Fibroblast of skin of left biceps (primary cell): ENCODE measurements at places on chromosomes 13 and 19.

GRCh38 chr13:83453723-83454122 is 428.6 kb downstream of the SLITRK1 start:
- no peak for DNase-seq

DNA sequence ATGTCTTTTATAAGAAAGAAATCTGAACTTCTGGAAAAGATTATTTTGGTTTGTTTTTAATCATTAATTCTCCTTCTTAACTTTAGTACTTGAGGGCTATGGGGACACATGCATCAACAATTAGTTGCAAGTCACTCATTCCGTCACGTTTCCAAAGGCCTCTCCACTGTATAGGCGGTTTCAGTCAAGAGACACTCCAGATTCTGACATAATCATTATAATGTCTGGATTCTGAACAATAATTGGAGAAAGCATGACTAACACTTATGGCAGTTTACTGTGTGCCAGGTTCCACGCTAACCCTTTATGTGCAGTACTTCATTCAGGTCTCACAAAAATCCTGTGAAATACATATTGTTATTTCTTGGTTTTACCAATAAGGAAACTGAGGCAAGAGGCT is 71.9 kb downstream of the TNFRSF19 start:
- no peak for DNase-seq

- no peak for DNase-seq
These were observed 712 bp upstream of the RINL start for GRCh38 chr19:38878575-38879399.

GRCh38 chr19:1255186-1256161 is 7.1 kb downstream of the MIDN start:
- no peak for DNase-seq

GRCh38 chr13:49786401-49787008 is 6.0 kb downstream of the KPNA3 start:
- DNase-seq: no peak

DNA sequence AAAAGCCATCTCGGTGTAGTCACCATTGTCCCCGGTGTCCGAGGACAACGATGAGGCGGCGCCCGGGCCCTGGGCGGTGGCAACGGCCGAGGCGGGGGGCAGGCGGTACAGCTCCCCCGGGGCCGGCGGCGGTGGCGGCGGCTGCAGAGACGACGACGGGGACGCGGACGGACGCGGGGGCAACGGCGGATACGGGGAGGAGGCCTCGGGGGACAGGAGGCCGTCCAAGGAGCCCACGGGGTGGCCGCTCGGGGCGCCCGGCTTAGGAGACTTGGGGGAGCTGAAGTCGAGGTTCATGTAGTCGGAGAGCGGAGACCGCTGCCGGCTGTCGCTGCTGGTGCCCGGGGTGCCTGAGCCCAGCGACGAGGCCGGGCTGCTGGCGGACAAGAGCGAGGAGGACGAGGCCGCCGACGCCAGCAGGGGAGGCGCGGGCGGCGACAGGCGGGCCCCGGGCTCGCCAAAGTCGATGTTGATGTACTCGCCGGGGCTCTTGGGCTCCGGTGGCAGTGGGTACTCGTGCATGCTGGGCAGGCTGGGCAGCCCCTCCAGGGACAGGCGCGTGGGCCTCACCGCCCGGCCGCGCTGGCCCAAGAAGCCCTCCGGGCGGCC is 3.5 kb downstream of the IRS2 start:
- DNase-seq: no peak

DNA sequence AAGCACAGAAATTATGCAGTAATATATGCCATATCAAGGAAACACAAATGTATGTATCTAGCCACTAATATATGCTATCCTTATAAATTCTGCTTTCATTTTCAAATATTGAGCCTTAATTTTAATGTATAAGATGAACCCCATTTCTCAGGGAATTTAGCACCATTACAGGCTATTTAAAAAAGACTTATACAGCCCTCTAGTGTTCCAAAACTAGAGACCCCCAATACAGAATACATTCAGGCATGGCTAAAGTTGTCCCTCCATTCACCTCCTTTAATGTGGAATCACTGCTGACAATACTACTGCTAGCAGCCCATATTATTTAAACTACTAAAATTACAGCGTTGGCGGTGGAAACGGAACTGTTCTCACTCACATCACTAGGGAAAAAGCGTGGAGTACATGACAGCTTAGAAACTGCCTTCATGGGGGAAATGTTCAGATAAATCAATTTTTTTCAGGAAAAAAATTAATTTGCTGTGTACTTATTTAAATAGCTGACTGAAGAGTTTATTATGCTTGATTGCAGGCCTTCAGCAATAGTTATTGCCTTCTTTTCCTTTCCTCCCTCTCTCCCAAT is 541.0 kb downstream of the PCDH9 start:
- no peak for DNase-seq

GRCh38 chr13:76607866-76608265 is 278.3 kb downstream of the KCTD12 start:
- no peak for DNase-seq

DNA sequence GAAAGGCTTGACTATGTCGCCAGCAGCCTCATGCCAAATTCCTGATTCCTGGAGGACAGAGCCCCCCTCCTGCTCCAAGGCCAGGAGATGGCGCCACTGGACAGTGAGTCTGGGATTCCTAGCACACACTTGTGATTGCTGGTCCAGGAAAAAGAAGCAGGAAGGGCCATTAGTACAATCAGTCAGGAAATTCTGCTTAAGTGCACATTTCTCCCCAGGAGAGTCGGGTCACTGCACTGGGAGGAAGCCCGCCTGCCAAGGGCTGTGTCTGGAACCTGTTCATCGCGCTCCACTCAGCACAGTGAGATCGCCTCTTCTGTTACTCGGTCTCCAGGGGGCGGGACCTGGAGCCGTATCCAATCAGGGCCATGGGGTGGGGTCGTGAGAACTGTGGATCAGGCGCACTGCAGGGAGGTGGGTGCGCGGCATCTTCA is 65.1 kb downstream of the ZNF823 start:
- DNase-seq: no peak

DNA sequence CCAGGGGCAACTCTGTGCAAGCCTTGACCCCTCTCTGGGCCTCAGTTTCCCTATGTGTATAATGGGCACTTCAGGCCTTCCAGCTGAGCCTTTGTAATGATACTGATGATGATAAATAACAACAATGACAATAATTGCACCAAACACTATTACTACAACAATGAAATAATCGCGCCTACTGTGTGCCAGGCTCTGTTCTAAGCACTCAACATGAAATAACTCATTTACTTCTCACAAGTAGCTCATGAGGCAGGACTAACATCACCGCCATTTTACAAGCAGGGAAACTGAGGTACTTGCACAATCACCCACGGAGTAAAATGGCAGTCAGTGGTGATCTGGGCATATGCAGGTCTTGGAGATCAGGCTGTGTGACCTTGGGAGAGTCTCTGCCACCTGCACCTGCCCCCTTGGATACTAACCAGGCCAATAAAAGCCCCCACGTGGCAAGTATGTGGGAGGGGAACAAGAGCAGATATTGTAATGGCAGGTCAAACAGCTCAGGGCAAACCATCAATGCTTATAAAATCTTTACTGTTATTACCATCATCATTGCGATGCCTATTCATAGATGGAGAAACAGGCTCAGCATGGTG is 540 bp upstream of the ANGPTL8 start:
- no peak for DNase-seq

- no peak for DNase-seq
These were observed 4.9 kb upstream of the CHST8 start for GRCh38 chr19:33616857-33617256.

DNA sequence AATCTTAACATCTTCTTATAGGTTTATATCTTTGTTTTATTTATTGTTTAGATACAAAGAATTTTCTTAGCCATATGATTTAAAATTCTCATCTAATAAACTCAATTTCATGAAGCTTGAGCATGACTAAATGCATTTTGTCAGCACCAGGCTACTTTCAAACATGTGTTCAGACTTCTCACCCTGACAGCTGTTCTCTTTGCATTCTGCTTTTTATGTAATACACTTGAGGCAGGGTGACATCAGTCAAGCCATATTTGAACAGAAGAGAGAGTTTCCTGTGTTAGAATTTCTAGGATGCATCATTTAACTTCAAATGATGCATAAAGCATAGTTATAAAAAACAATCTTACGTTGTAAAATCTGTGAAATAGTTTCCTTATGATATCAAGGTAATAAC is 1295.1 kb upstream of the PCDH20 start:
- DNase-seq: no peak
